ENCODE measurements at places on chromosomes 12 and 14.

GRCh38 chr12:53253298-53253697 lies 14.8 kb upstream of the ESPL1 start:
- no peak for DNase-seq

- DNase-seq: no peak
Observed at GRCh38 chr14:94173471-94173884, 644 bp upstream of the PPP4R4 start.

GRCh38 chr12:69701826-69702225 lies 2.7 kb upstream of the BEST3 start:
- DNase-seq: no peak

- DNase-seq: no peak
Observed at GRCh38 chr14:93994919-93995682, 2.0 kb upstream of the CCDC197 start.

GRCh38 chr12:94805749-94806529 lies 155.6 kb upstream of the TMCC3 start:
- DNase-seq: no peak

DNA sequence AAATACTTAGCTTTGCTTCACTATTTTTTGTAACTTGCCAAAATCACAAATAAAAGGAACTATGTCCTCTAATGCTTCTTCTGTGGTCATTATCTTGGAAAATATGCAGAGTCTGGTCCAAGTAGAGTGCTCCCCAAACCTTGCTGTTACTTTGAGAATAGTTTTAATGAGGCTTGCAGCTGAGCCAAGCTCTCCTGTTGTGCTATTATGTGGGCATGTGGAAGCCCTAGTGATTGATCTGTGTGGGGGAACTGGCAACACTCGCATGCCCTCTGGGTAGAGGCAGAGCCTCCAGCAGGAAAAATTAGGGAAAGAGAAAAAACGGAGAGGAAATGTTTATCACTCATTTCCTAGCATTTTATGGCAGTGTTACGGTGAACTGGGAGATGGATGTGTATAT lies 473.1 kb downstream of the EGLN3 start:
- DNase-seq: no peak

DNA sequence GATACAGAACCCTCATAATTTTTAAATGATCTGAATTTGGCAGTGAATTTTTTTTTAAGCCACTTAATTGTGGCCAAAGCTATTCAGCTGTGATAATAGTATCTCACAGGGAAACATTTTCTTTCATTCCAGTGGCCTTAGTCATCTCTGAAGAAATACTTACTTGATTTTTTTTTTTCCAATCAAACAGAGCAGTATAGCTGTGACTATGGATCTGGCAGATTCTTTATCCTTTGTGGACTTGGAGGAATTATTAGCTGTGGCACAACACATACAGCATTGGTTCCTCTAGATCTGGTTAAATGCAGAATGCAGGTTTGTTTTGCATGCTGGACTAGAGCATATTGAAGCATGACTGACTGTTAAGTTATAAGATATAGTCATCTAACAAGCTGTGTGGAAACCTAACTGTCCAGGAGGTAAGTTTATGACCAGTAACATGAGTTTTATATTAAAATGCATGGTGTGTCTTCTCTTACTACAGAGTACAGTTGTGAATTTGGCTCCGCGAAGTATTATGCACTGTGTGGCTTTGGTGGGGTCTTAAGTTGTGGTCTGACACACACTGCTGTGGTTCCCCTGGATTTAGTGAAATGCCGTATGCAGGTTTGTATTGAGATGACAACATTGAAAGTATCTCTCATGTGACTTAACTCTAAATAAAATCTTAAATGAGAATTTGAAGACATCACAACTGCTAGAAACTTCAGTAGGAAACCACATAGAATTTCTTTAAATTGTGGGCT lies 1.9 kb downstream of the SLC25A3 start:
- DNase-seq: peak; percentile 52

- DNase-seq: no peak
Observed at GRCh38 chr14:87628129-87628528, 364.9 kb downstream of the GALC start.

DNA sequence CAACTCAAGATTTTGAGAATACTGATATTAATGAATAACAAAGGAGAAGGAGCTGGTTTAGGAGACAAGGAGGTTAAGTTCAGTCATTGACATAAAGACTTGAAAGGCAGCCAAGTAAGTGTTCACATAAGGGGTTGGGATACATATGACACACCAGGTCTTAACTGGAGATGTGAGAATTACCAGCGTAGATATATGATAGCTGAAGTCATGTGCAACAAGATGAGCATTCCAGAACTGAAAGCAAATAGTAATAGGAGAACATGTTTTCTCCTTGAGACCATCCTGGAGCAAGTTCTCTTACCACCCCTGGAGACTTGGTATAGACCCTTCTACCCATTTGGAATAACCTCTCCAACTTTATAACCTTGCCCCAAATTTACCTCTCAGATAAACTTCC lies 43.3 kb upstream of the NPFF start:
- DNase-seq: no peak

GRCh38 chr12:59164226-59164625 lies 243.9 kb upstream of the LRIG3 start:
- DNase-seq: no peak

DNA sequence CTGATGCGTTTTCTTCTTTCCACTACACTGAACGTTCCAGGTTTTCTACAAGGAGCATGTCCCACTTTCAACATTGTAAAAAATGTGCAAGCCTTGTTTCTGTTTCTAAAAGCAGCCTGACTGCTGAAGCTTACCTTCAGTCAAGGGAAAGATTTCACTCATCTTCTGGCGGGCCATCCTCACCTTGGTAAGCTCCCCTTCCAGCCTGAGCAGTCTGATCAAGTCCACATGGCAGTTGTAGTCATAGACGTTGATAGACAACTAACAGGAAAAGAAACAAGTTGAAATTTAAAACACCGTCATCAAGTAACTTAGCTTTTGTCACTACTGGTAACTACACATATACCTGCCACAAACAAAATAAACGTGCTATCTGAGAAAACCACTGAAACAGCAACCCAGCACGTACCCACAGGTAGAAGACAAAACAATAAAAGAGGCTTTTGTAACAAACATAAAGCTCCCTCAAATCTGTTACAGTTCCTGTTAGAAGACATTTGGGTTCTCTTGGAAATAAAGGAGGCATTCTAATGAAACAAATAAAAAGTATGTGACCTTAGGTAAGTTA lies 11.9 kb downstream of the SART3 start:
- no peak for DNase-seq

- DNase-seq: no peak
Observed at GRCh38 chr12:1330477-1330827, 263.9 kb downstream of the FBXL14 start.

DNA sequence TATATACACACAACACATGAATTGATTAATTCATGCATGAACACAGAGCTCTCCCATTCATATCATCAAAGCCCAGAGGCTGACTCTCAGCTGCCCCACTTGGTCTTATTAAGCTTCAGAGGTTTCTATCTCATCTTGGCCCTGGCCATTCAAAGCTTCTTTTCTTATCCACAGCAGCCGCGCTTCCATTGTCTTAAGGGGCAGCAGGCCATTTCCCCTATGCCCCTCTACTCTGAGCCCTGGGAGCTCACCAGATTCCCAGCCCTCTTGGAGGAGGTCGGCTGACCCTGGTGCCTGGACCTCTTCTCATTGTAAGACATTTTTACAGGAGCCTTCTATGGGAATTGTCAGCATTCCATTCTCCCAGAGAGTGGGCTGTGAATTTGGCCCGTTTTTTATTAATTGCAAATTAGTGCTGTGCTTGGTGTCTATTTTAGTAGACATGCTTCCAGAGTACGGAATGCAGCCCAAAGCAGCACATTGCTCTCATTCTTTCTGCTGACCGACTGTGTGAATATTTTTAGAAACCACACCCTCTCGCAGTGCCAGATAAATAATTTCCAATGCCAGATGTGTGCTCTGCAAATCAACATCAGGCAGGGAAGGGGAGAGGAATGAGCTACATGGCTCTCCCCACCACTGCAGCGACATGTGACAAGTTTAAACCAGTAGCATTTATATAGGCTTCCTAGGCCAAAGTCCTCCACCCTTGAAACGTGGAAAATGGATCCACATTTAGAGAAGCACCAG lies 58.5 kb downstream of the NUAK1 start:
- no peak for DNase-seq

DNA sequence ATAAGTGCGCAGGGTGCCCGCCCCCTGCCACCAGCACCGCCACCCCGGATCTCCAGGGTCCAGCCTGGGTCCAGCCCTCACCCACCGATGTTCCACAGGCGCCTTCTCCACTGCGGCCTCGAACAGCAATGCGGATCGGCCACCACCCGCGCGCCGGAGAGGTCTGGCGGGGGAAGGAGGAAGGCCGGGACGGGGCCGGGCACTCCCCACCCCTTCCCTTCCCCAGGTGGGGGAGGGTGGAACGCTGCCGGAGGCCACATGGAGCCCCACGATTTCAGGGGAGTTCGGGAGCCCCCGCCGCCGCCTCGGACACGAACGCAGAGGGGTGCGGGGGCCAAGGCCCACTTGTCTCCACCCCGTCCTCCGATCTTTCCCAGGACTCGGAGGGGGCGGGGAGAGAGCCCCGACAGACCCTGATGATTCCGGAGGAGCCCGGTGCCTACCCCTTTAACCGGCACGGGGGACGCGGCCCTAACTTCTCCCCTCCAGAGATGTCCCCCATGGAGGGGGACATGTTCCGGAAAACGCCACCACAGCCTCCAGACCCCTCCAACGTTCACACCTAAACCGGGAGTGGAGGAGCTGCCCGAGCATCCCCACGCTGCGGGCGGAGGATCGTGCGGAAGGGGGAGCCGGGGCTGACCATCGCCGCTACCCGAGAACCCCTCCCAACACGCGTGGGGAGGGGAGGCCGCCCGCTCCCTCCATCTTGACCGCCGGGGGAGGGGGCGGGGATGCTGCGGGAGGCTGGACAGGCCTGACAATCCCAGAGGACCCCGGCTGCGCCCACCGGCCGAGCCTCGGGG lies 1.1 kb downstream of the ATXN2 start:
- DNase-seq: peak; percentile 22

- no peak for DNase-seq
Observed at GRCh38 chr12:57591782-57592325, 862 bp downstream of the PIP4K2C start.

- DNase-seq: no peak
Observed at GRCh38 chr14:74645756-74646470, 33.9 kb upstream of the LTBP2 start.

- DNase-seq: no peak
Observed at GRCh38 chr14:68740788-68741476, 51.9 kb downstream of the ZFP36L1 start.

- no peak for DNase-seq
Observed at GRCh38 chr14:90062822-90063539, 1.2 kb downstream of the KCNK13 start.

GRCh38 chr14:98999901-99000300 lies 272.1 kb downstream of the BCL11B start:
- no peak for DNase-seq

Data from naive thymus-derived CD8-positive, alpha-beta T cell (primary cell).